Caki2 (cell line): ENCODE measurements at places on chromosomes 2 and 18.

- no peak for DNase-seq
Measured at GRCh38 chr18:22868831-22869230, 64.3 kb upstream of the RBBP8 start.

DNA sequence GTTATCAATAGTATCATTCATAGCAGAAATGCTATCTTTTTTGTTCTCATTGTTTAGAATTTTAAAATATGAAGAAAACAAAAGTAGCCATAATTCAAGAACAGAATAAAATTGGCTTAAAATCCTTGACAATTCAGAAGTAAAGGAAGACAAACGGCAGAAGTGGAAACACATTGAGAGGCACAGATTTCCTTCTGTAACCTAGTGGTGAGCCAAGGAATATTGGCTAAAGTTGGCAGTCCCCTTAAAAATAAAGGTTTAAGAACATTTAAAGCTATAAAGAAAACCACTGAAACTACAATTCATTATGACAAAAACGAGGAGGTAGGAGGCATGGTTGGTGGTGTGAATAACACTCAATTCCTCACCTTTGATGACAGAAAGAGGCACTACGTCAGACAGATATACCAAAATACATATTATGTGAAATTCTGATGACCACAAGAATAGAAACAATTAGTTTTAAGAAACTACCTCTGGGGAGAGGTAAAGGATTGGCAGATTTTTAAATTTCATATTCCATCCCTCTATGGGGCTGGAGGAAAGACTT lies 42.3 kb downstream of the SFT2D3 start:
- DNase-seq, result no peak

GRCh38 chr2:84861539-84861938 lies 19.3 kb downstream of the TRABD2A start:
- no peak for DNase-seq

DNA sequence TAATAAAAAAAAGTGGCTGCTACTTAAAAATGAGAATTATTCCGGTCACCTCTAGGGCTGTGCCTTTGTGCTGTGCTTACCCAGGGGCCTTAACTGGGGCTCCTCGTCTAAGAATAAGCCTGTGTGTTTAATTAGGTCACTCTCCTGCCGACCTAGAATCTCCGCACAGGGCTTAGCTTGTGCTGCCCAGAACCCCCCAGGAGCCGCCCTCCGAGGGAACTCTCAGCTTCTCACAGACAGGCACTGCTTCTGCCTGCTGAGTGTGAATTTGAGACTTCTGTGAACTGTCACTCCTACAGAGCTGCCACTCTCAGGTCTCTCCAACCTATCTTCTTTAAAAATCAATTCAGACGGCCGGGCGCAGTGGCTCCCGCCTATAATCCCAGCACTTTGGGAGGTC lies 11.9 kb upstream of the NT5DC4 start:
- no peak for DNase-seq

DNA sequence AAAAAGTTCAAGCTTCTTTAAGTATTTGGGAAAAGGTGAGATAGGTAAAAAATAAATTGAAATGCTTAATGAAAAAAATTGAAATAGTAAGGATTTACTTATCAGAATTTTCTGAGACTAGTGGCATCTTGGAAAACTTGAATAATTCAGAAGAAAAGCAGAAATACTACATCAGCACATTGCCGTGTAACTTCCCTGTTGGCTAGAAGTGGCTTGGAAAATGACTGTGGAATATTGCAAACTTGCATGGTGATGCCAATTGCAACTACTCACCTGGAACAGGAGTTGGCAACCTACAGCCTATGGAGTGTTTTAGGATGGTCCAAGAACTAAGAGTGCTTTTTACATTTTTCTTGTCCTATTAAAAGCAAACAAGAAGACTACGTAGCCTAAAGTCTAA lies 603.5 kb upstream of the VRK2 start:
- no peak for DNase-seq

- no peak for DNase-seq
Measured at GRCh38 chr2:22838461-22838860, 546.5 kb upstream of the KLHL29 start.

DNA sequence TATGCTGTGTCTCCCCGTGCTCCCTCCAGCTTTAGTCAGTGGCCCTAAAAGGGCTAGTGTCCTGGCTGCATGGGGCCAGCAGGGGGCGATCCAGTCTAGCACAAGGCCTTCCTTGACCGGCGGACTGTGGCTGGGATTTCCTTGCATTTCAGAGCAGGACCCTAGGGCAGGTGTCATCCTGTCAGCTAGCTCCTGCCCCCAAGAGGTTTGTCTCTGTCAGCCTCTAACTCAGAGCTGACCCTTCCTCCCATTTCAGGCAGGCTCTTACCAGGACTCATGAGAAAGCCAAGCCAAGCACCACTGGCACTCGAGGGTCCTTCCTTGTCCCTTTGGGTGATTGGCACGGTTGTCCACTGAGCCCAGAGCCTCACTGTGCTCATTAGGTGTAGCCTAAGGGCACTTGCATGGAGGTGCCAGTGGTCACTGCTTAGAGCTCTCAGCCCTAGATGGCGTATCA lies 140.3 kb downstream of the RPIA start:
- DNase-seq, result peak; percentile 35

DNA sequence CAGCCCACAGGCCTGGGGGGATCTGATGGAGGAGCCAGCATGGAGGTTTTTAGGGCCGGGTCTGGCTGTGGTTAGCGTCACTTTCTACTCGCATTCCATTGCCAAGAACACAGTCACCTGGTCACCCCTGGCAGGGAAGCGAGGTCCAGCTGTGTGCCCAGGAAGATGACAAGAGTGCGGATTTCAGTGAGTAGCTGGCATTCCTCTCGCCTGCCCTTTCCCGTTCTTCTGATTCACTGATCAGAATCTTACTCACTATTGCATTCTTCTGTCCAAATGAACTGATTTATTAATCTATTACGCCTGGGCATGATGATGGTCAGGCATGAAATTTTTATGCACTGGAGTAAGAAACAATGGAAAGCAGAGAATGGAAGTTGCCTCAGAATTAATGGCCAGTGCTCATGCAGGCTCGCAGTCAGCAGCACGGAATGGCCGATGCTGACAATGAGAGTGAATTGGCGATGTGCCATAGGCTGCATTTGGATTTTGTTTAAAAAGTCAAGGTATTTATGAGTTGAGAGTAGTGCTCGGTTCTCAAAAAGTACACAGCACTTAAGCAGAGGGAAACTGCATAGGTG lies 76.4 kb upstream of the MGAT5 start:
- no peak for DNase-seq

DNA sequence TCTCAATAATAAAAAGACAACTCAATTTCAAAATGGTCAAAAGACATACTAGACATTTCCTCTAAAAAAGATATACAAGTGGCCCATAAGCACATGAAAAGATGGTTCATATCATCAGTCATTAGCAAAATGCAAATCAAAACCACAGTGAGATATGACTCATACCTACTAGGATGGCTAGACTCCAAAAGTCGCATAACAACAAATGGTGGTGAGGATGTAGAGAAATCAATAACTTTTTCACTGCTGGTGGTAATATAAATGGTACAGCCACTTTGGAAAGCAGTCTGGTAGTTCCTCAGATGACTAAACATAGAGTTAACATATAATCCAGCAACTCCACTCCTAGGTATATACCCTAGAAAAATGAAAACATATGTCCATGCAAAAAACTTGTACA lies 242.3 kb upstream of the NOL4 start:
- DNase-seq, result no peak

GRCh38 chr18:44437603-44438002 lies 243.1 kb upstream of the SETBP1 start:
- no peak for DNase-seq

DNA sequence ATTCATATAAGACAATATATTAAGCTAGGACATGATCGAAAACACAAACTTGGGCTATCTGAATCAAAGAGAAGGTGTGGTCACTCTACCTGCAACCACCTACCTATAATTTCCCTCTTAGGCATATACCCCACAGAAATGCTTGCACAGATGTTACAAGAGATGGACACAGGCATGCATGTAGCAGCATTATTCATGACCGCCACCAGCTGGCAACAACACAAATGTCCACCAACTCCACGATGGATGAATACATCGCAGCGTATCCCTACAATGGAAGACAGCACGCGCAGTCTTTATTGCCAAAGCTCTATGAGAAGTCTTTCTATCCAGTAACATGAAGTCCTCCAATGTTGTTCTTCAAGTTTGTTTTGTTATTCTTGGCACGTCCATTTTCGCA lies 90.8 kb downstream of the ARL4C start:
- no peak for DNase-seq

GRCh38 chr2:219709331-219709761 lies 81.9 kb downstream of the SLC4A3 start:
- DNase-seq, result no peak

DNA sequence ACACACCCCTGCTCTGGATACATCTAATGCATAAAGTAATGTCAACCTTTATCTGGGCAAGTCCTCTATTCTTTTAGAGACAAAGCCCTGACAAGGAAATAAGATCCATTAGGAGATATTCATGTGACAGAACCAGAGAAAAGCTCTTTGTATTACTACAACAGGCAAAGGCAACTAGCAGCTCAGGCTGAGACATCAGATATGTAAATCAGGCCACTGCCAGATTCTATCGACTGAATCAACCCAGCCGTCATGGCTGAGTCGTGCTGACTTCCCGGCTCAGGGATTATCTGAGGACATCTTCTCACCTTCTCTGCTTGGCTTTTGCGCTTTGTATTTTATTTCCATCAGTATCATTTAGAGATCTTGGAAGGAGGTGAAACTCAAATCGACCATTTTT lies 294.5 kb downstream of the PLCL1 start:
- peak; percentile 6 for DNase-seq

DNA sequence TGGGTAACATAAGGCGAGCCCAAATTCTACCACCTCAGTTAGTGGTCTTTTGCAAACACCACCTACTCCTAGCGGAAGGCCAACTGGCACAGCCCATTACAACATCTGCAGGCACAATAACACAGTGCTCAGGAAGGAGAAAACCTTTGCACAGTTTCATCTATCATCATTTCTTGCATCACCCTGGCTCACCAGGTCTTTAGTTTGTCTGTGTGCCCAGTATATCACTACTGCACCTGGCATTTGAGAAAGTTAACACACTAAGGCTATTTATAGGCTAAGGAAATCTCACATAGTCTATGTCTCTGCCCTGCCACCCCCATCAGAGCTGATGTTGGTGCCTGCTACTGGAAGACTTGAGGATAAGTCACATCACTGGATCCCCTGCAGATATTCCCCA lies 484.0 kb downstream of the SATB2 start:
- no peak for DNase-seq

DNA sequence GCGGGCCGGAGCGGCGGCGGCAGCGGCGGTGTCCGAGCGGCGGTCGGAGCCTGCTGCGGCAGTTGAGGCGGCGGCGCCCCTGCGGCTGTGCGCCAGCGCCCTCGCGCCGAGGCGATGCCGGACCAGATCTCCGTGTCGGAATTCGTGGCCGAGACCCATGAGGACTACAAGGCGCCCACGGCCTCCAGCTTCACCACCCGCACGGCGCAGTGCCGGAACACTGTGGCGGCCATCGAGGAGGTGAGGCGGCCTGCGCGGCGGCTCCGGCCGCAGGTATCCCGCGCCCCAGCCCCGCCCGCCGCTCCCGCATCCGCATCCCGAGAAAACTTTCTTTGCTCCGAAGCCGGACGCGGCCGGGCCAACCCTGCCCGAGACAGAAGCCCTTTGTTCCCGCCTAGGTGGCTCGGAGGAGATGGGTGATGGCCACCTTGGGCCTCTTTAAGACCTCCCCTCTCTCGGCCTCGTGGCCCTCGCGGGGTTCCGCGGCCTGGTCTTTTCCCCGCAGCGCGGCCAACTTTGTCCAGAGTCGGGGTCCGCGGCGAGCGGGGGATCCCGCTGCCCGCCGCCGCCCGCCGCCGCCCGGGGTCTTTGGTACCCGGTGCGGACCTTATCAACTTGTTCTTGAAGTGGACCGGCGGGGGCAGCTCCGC lies 504 bp downstream of the ASAP2 start:
- peak; percentile 55 for DNase-seq

DNA sequence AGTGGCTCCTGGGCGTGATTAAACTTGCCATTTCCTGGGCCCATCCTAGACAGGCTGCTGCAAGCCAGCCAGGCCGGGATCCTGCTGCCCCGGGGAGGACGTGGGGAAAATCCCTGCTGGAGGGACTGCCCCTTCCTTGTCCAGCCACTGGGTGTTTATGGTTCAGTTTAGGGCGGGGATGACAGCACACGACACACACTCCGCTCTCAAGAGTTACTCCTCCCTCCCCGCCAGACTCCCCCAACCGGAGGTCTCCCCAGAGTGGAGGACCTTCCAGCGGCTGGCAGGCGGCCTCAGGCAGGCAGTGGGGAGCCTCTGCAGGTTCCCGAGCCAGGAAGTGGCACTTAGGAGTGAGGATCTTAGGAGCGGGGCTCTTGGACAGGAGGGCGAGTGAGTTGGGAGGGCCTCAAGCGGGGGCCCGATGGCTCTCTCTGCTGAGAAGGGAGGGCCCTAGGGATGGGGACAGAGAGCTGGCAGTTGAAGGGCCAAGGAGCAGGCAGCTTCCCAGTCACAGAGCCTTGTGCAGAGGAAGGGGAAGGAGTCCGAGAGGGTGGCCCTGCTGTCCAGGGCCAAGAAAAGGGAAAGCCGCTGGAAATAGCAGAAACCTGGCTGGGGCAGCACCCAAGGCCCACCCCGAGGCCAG lies 5.7 kb upstream of the GPR35 start:
- no peak for DNase-seq

DNA sequence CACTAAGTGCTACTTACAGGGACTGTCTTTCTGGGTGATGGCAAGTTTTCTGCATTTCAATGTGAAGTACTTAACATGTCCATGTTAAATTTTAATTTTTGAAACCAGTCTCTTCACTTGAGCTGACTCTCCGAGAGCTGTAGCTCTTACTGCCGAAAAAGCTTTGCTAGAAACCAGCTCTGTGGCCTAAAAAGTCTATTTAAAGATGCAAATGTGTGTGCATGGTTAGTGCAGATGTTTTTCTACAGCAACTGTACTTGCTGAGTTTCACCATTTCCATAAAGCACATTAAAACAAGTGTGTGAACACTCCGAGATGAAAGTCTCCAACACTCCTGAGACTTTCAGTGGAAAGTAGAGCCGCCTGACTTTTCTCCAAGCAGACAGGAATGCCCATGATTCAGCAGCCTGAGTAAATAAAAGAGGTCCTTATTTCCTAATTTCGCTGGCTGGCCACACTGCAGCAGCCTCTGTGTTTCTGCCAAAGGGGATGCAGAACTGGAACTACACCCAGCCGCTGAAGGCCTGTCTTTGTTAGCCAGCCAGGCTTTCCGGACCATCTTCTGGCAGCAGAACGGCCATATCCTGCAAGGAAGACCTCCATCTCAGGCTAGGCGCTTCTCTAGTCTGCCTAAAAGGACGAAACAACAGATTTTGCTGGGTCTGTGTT lies 121.2 kb downstream of the ZNF521 start:
- DNase-seq, result no peak
